Astrocyte (in vitro differentiated cells and primary cell): ENCODE measurements at places on chromosomes 3 and 15. TPM values are rescaled to one million over a fixed set of nuclear protein-coding genes. Genes with fewer than 3 reads are reported as not detected.

SLC28A1 gene
- total RNA-seq = not detected in 2 replicates

PRRT3 gene
- 2.2 and 2.4 TPM in 2 replicates for total RNA-seq

- no peaks in the 10 kb centered on the region for H3K27me3 ChIP-seq
- H3K4me3 ChIP-seq = no peak overlapping the region
- no peak for DNase-seq
- H3K27ac ChIP-seq = no peak overlapping the region
- H3K4me1 ChIP-seq = no peaks in the 10 kb centered on the region
- no peaks in the 10 kb centered on the region for H3K36me3 ChIP-seq
Measured at GRCh38 chr3:24037971-24038370, 92.9 kb downstream of the NR1D2 start.

DNA sequence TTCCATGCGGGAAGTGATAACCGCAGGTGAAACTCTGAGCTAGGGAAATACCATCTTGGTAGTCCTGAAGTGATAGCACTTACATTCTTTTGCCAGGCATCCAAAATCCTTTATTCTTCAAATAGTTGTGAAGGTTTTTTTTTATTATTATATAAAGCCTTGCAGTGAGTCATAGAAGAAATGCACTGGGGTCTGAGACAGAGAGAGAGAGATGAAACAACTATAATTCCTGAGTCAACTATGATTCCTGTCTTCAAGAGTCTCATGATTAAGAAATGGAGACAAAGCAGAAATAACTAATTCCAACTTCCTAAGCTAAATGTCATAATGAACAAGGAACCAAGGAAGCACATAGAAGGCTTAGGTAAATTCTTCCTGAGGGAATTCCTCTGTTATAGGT is 495.6 kb downstream of the LPP start:
- no peak overlapping the region for H3K27ac ChIP-seq
- peaks cover 4% of the 10 kb centered on the region for H3K36me3 ChIP-seq
- DNase-seq = peak; percentile 69
- H3K4me3 ChIP-seq = no peak overlapping the region
- H3K4me1 ChIP-seq = no peaks in the 10 kb centered on the region

GRCh38 chr15:36905908-36906307 is 194.4 kb downstream of the MEIS2 start:
- peaks cover 3% of the 10 kb centered on the region for H3K4me1 ChIP-seq
- H3K27ac ChIP-seq = no peak overlapping the region
- no peak overlapping the region for H3K4me3 ChIP-seq
- DNase-seq = peak; percentile 85
- H3K36me3 ChIP-seq = no peaks in the 10 kb centered on the region
- H3K27me3 ChIP-seq = no peaks in the 10 kb centered on the region
